ENCODE measurements at places on chromosomes 2 and 18.

GRCh38 chr2:27627963-27628766 is 647 bp downstream of the CCDC121 start:
- no peak for DNase-seq

DNA sequence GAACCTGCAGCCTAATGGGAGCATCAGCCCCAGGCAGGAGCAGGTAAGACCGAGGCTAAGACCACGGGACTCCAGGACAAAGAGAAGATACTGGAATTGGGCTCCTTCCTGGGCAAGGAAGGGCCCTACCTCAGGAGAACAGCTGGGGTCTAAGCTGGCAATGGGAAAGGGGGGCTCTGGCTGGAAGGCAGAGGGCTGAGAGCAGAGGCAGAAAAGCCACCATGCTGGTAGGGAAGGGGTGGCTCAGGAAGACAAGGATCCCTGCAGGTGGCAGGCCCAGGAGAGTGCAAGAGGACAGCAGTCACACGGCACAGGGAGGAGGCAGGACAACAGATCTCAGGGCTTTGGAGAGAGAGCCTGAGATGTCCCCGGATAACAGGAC is 203.5 kb downstream of the NDUFA10 start:
- no peak for DNase-seq

- DNase-seq, result no peak
Measured at GRCh38 chr2:100938031-100939026, 63.8 kb upstream of the RPL31 start.

DNA sequence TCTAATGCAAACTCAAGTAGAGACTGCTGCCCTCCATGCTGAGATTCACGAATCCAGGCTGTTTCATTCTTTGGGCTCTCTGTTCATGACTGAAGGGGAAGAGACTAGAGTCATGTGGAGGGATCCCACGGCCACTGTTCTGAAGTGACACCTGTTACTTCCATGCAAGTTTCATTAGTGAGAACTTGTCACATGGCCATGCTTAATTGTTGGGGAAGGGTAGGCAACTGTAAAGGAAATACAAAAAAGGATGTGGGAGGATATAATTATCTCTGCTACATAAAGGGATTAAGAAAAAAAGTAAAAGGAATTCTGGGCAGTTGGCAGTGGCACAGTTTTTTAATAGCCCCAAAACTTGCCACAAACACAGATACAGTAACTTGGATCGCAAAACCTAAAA is 28.0 kb upstream of the PSME4 start:
- DNase-seq, result no peak

Measured in activated CD8-positive, alpha-beta memory T cell treated with anti-CD3 and anti-CD28 coated beads for 4 hours (primary cell).